ENCODE measurements at places on chromosomes 5 and 9.

DNA sequence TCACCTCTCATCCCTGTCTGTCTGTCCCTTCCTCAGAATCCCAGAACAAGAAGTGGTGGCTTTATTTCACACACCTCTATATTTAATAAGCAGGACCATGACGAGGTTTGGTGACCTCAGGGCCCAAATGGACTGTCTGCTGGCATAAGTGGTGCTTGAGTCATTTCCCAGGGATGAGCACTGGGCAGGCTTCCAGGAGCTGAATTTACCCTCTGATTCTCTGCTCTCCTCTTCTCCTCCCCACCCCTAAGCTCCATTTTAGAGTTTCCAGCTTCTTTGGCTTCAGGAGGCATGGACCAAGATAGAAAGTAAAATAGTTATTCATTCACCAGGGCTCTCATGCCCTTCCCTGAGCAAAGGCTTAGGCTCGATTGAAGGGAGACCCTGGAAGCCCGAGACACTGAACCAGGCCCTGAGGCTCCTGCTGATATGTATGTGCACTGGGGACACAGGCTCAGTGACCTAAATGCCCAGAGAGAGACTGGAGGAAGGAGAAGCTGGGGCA is 69.1 kb downstream of the PPARGC1B start:
- no peak for DNase-seq

DNA sequence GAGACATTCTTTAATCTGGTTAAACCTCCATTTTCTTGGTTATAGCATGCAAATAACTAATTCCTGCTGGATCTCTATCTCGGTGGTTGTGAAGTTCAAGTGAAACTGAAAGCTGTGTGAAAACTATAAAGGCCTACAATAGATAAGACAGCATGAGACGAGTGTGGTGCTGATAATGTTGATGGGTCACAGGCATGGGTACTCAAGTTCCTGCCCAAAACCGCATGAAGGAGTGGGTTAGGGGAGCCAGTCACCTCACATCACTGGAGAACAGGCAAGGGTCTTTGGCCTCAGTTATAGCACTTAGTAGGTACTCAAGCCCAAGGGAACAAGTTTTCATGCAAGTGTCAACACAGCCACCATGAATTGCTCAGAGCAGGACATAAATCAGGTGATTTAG is 16.7 kb downstream of the HMHB1 start:
- DNase-seq, result no peak

- DNase-seq, result no peak
Observed at GRCh38 chr9:124001866-124002525, 9.6 kb upstream of the LHX2 start.

GRCh38 chr5:10301842-10302610 is 5.7 kb downstream of the CMBL start:
- no peak for DNase-seq

DNA sequence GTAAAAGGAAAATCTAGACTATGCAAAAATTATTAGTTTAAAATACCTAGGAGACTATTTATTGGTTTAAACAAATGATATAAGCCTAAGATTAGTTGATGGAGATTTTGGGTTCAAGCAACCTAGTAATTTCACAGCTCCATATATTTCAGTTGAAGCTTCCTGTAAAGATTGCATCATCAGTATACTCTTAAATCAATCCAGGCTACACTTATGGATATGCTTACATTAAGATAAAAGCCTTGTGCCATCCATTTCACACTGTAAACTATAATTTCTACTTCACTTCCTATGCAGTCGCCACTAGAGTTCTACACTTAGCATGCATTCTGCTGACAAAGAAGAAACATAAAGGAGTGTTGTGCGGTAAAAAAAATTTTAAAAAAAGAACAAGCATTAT is 7.3 kb upstream of the LIX1 start:
- no peak for DNase-seq

DNA sequence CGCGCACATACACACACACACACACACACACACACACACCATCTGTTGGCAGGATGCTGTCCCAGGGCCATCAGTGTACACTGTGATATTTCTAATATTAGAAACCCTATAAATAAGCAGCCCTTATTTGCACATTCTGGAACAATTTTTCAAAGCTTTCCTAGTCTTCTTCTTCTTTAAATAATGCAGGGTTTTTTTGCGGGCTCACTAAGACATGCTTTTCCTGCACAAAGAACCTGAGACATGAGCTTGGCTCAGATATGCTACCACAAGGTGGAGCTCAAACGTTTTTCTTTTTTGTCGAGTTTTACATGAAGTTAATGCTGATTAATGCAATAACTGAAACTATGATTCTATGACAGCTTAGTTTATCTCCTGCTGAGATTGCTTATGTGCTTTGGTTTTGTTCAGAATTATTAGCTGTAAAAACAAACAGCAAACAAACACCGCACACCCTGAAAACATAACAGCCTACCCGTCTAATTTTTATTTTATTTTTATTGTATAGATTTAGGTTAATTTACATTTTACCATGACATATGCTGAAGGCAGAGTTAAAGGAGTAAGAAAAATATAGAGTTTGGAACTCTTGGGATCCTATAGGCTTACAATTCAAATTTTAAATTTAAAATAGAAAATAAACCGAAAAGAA is 95.8 kb downstream of the ALDH1A1 start:
- no peak for DNase-seq

DNA sequence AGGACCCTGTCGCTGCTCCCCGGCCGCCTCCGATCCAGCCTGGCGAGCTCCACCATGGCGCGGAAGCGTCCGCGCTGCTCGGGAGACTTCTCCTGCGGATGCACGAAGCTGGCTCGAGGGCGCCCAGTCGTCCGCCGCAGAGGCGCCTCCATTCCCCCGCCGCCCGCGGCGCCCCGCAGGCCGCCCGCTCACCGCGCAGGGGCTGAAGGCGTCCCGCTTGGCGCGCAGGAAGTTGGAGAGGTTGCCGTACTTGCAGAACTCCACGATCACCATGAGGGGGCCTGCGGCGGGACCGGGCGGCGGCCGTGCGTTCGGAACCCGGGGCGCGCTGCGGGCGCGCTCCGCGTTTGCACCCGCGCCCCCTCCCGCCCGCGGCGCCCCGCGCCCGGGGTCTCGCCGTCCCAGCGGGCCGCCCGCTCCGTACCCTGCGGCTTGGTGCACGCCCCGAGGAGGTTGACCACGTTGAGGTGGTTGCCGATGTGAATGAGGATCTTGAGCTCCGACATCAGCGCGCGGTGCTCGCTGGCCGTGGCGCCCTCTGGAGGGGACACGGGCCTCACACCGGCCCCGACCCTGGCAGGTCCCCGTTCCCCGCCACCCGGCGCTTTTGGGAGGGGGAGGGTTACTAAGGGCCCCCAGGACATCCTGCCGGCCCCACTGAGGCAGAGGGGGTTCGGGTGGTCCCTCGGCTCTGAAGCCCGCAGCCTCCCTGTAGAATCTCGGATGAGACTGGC is 27.7 kb upstream of the SCGB3A1 start:
- DNase-seq, result no peak

DNA sequence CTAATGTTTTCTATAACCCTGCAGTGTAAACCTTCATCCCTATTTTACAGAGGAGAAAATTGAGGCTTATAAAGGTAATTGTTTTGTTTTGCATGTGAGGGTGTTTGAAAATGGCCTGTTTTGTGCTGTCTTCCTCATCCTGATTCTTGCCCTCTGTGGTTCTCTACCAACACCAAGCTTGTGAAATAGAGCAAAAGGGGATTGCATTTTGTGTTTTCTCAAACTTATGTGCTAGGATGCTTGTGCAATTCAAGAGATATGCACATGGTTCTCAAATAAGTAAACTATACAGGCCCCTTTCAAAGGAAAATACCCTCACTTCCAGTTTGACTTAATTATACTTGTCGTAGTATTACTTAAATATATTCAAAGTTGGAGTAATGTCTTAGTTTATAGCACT is 17.2 kb downstream of the PAM start:
- DNase-seq, result no peak

GRCh38 chr9:129708793-129709192 is 43.3 kb downstream of the PRRX2 start:
- DNase-seq, result no peak

DNA sequence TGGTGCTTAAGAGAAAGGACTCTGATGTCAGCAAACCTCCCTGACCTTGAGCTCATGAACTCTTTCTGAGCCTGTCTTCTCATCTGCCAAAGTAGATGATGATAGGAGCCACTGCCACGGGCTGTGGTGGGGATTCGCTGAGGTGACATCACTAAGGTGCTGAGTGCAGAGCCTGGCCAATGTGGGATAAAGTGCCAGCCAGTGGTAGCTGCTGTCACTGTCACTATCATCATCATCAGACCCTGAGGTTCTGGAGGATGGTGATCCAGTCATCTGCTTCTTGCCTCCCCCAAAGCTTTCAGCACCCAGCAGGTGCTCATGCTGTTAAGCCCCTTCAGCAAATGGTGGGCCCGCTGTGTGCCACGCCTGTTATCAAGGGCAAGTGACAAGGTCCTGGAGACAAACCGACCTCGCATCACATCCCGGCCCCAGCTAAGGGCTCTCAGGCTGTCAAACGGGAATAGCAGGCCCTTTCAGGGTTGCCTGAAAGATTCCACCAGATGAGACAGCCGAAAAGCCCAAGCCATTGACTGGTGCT is 6.4 kb downstream of the FPGS start:
- DNase-seq, result no peak

DNA sequence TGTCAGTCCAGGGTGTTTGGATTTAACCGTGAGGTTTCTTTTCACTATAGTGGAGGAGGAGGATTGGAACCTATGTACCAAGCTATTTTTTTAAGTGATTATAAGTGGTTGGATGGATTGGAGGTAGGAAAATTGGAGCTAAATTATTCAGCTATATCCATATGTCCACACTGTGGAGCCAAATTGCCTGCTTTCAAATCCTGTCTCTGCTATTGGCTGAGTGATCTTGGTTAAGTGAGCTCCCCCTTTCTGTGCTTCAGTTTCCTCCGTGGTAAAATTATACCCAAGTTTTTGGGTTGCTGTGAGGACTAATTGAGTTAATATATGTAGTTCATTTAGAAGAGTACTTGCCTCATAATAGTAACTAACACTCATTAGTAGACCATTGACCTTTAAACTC is 2.5 kb downstream of the CENPP start:
- DNase-seq, result no peak

Measured in cerebellar nuclear complex (tissue), 1 donor.